ENCODE measurements at places on chromosomes 5 and 9. TPM values are rescaled to one million over a fixed set of nuclear protein-coding genes. Genes with fewer than 3 reads are reported as not detected.

- DNase-seq: no peak
- H3K4me1 ChIP-seq: peaks cover 4% of the 10 kb centered on the region
- H3K36me3 ChIP-seq: no peaks in the 10 kb centered on the region
- no peak overlapping the region for H3K27ac ChIP-seq
- H3K4me3 ChIP-seq: no peak overlapping the region
- H3K27me3 ChIP-seq: no peaks in the 10 kb centered on the region
Observed at GRCh38 chr5:69212022-69212421, 22.6 kb downstream of the CENPH start.

Gene SLC36A3
- not detected for total RNA-seq

Gene CORO2A
- total RNA-seq: 5.1 TPM

DNA sequence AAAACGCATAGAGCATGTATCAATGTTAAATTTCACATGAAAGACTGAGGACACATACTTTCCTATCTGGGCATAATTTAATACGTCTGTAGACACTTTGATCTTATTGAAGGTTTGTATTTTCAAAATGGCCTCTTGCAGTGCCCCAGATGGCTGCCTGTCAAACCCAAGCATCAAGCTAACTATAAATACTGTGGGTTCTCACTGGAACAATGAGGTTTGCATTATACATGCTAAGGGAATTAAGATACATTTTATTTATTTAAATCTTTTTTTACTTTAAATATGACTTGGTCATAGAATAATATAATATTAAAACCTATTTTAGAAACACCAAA lies 702.9 kb upstream of the GRAMD2B start:
- no peaks in the 10 kb centered on the region for H3K36me3 ChIP-seq
- no peak overlapping the region for H3K27ac ChIP-seq
- H3K27me3 ChIP-seq: no peaks in the 10 kb centered on the region
- no peak for DNase-seq
- H3K4me3 ChIP-seq: no peak overlapping the region
- no peaks in the 10 kb centered on the region for H3K4me1 ChIP-seq

Gene TAS2R1
- not detected for total RNA-seq

Gene OLFM1
- total RNA-seq: 45.5 TPM

DNA sequence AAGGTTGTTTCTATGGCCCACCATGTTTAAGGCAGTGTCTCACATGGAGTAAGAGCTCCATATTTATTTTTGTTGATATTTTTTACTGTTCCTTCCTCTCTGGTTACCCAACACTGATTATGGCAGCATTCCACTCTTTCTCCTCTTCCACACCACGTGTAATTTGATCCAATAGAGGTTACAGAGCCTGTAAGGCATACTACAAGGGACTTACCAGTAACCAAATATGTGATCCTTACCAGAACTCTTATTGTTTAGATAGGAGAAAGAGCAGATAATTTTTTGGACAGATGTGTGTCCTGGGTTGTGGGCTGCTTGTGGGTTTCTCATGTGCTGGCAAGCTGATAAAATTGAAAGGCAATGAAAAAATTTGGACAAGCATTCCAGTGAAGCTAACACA lies 261.3 kb downstream of the TMEM167A start:
- H3K27me3 ChIP-seq: no peaks in the 10 kb centered on the region
- H3K4me3 ChIP-seq: no peak overlapping the region

DNA sequence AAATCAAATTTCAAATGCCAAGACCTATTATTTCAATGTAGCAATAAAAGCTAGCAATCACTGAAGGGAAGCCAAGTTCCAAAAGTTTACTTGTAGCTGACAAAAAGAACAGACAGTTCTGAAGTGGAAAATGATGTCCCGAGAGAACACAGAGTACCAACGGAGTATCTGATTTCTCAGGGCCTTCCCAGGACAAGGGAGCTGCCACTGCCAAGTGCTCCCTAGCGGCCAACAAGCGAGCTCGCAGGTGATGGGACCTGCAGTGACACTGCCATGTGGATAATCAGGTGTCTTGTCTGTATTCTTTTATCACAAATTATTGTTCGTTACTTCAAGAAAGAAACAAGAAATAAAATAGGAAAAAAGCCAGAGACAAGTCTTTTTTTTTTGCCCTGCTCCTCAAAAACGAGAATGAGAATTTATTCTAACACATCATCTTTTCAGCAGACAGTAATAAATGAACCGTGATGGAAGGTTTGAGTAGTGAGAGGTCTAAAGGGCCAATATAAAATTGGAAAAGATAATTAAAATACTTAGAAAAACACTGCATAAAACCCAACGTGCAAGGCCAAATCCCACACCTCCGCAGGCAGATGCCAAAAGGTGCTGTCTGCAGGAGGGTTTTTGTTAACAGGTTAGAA lies 159.4 kb downstream of the MYO10 start:
- no peaks in the 10 kb centered on the region for H3K4me1 ChIP-seq
- no peak overlapping the region for H3K4me3 ChIP-seq
- H3K36me3 ChIP-seq: peaks cover 3% of the 10 kb centered on the region
- no peak for DNase-seq

All from spleen (tissue), 13 donors.